ENCODE measurements at places on chromosomes 1 and 21. TPM values are rescaled to one million over a fixed set of nuclear protein-coding genes. Genes with fewer than 3 reads are reported as not detected.

- H3K27me3 ChIP-seq = no peaks in the 10 kb centered on the region
- H3K4me3 ChIP-seq = no peak overlapping the region
- H3K36me3 ChIP-seq = peaks cover 8% of the 10 kb centered on the region
- no peak overlapping the region for H3K27ac ChIP-seq
- H3K4me1 ChIP-seq = no peaks in the 10 kb centered on the region
Observed at GRCh38 chr1:55181666-55182065, 33.5 kb downstream of the USP24 start.

- H3K27ac ChIP-seq = no peak overlapping the region
- DNase-seq = no peak
- no peaks in the 10 kb centered on the region for H3K36me3 ChIP-seq
- no peak overlapping the region for H3K4me3 ChIP-seq
Observed at GRCh38 chr1:6507037-6507428, 15.6 kb upstream of the PLEKHG5 start.

- DNase-seq = no peak
- H3K4me1 ChIP-seq = peaks cover 64% of the 10 kb centered on the region
- H3K36me3 ChIP-seq = no peaks in the 10 kb centered on the region
- no peaks in the 10 kb centered on the region for H3K27me3 ChIP-seq
- no peak overlapping the region for H3K27ac ChIP-seq
Observed at GRCh38 chr1:32204943-32205361, 519 bp upstream of the IQCC start.

DNA sequence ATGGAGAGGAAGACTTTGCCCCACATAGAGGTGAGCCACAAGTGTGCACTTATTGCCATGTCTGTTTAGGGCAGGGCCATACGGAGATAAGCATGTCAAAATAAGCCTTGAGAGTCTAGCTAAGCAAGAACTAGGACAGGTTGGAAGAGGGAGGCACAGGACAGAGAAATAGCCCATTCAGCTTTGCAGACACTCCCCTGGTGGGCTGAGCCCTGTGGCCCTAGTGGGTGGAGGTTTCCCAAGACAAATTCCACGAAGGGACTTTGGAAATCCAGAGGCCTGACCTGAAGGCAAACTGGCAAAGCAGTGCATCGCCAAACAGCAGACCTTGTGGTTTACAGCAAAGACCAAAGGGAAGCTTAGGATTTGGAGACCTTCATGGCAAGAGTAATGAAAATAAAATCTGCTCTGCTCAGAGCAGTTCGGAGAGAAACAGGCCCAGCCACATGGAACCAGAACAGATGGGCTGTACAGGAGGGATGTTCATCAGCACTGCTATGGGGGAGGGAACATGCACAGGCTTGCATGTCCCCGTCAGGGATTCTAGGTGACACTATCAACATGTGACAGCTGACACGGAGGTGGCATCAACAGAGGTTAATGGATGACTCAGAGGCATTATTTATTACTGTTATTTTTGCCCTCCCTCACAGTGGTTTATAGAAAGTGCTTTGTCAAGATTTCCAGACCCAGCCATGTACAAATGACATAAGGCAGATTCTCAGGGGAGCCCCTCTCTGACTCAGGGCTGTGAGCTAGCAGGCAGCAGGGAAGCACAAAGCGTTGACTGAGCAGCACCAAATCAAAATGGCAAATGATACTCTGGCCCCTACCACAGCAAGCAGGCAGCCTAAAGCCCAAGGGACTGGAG lies 90.1 kb upstream of the IRF2BP2 start:
- no peaks in the 10 kb centered on the region for H3K4me1 ChIP-seq
- H3K27ac ChIP-seq = no peak overlapping the region
- DNase-seq = no peak
- no peak overlapping the region for H3K4me3 ChIP-seq
- no peaks in the 10 kb centered on the region for H3K36me3 ChIP-seq

GRCh38 chr21:41071258-41072171 lies 96.4 kb upstream of the BACE2 start:
- H3K4me1 ChIP-seq = no peaks in the 10 kb centered on the region
- H3K27ac ChIP-seq = no peak overlapping the region
- no peak overlapping the region for H3K4me3 ChIP-seq
- no peaks in the 10 kb centered on the region for H3K27me3 ChIP-seq

DNA sequence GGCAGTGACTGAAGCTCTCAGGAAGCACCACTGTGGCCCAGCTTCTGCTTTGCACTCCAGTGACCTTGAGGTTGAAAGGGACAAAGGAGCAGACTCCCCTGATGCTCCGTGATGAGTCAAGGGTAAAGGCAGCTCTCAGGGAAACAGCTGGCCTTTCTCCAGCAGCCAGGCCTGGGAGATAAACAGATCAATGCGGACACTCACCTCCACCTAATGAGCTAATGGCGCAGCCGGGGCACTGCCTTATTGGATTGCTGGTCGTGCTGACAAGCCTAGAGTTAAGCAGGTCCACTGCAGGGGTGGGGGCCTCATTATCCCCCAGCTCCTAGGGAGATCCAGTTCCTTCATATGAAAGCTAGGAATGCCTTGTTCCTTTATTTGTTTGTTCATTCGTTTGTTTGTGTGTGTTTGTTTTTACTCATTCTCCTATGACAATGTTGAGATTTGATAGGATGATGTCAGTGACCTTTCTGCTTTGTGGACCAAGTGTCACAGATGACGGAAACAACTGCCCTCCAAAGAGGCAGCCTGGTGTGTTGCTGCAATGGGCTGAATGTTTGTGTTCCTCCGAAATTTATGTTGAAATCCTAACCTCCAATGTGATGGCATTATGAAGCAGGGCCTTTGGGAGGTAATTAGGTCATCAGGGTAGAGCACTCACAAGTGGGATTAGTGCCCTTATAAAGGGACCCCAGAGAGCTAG lies 141.4 kb upstream of the BEND5 start:
- H3K36me3 ChIP-seq = no peaks in the 10 kb centered on the region
- no peak overlapping the region for H3K27ac ChIP-seq
- no peaks in the 10 kb centered on the region for H3K4me1 ChIP-seq
- no peaks in the 10 kb centered on the region for H3K27me3 ChIP-seq
- DNase-seq = no peak

GRCh38 chr1:23544444-23545389 lies 13.7 kb upstream of the E2F2 start:
- H3K36me3 ChIP-seq = no peaks in the 10 kb centered on the region
- no peak overlapping the region for H3K4me3 ChIP-seq
- peak; percentile 92 for DNase-seq
- H3K4me1 ChIP-seq = peaks cover 10% of the 10 kb centered on the region

DNA sequence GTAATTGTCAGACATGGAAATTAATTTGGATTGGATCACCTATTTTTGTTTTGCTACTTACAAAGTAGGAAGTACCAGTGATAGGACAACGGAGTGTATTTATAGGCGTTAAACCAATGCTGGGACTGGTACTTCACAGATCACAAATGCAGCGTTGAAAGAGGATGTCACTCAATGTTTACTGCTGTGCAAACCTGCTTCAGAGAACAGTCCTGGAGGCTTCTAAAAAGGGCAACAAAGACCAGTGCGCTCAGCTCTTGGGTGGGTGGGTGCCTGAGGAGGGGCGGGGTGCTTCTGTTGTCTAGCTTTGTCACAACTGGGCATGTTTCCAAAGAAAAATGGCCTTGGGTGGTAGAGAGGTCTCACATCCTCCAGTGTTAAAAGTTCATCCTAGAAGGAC lies 2.1 kb downstream of the C1orf21 start:
- no peaks in the 10 kb centered on the region for H3K36me3 ChIP-seq
- H3K4me1 ChIP-seq = no peaks in the 10 kb centered on the region
- no peaks in the 10 kb centered on the region for H3K27me3 ChIP-seq
- no peak overlapping the region for H3K27ac ChIP-seq

- H3K4me1 ChIP-seq = no peaks in the 10 kb centered on the region
- H3K36me3 ChIP-seq = no peaks in the 10 kb centered on the region
- H3K4me3 ChIP-seq = no peak overlapping the region
- no peaks in the 10 kb centered on the region for H3K27me3 ChIP-seq
Observed at GRCh38 chr21:38487901-38488639, 10.2 kb downstream of the ERG start.

DNA sequence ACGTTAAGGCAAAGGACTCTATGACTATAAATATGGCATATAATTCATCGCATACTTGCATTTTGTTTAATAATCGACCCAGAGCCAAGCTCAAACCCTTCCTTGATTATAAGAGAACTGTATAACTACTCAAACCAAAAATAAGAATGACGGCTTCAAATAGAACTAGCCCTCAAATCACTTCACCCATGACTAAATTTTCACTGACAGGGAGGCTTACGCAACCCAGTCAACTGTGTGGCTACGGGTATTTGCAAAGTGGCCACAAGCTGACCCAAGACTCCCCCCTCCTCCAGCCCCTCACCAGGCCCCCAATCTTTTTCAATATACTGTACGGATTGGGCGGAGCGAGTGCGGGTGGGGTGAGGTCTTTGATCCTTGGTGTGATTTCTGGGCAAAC lies 268.3 kb downstream of the ASTN1 start:
- no peaks in the 10 kb centered on the region for H3K4me1 ChIP-seq
- no peaks in the 10 kb centered on the region for H3K36me3 ChIP-seq

- H3K36me3 ChIP-seq = no peaks in the 10 kb centered on the region
- H3K4me3 ChIP-seq = no peak overlapping the region
- DNase-seq = peak; percentile 11
- no peak overlapping the region for H3K27ac ChIP-seq
- no peaks in the 10 kb centered on the region for H3K4me1 ChIP-seq
Observed at GRCh38 chr21:31886915-31887314, 14.1 kb downstream of the HUNK start.

DNA sequence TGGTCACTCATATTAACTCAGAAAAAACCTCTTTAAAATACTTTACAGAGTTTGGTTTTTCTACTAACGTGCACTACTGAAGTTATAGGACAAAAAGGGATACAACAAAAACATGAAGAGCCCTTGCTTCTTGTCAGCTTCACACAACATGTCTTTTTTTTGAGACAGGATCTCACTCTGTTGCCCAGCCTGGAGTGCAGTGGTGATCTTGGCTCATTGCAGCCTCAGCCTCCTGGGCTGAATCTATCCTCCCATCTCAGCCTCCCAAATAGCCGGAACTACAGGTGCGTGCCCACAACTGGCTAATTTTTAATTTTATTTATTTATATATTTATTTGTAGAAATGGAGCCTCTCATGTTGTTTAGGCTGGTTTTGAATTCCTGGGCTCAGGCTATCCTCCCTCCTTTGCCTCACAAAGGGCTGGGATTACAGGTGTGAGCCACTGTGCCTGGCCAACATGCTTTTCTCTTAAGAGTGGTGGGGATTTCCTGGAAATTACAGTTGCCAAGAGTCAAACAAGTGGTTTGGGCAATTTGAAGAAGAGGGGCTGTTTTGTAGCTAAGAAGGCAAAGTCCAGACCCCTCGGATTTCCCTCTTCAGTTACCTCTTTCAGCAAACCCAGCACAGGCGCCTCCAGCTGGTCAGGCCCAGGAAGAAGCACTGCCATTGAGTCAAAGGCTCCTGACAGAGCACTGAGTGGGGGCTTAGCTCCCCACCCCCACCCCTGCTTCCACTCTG lies 6.4 kb upstream of the SMPDL3B start:
- H3K4me1 ChIP-seq = peaks cover 10% of the 10 kb centered on the region
- H3K27me3 ChIP-seq = no peaks in the 10 kb centered on the region
- H3K27ac ChIP-seq = no peak overlapping the region
- no peaks in the 10 kb centered on the region for H3K36me3 ChIP-seq
- peak; percentile 60 for DNase-seq

GRCh38 chr1:39144924-39145323 lies 59.6 kb upstream of the MACF1 start:
- H3K4me1 ChIP-seq = no peaks in the 10 kb centered on the region
- no peak overlapping the region for H3K4me3 ChIP-seq
- no peak overlapping the region for H3K27ac ChIP-seq
- no peak for DNase-seq
- H3K36me3 ChIP-seq = no peaks in the 10 kb centered on the region

- DNase-seq = peak; percentile 93
- no peaks in the 10 kb centered on the region for H3K36me3 ChIP-seq
- H3K4me1 ChIP-seq = peaks cover 3% of the 10 kb centered on the region
- H3K27ac ChIP-seq = no peak overlapping the region
- H3K27me3 ChIP-seq = no peaks in the 10 kb centered on the region
- H3K4me3 ChIP-seq = no peak overlapping the region
Observed at GRCh38 chr1:26363549-26364448, 8.8 kb downstream of the ZNF683 start.

DNA sequence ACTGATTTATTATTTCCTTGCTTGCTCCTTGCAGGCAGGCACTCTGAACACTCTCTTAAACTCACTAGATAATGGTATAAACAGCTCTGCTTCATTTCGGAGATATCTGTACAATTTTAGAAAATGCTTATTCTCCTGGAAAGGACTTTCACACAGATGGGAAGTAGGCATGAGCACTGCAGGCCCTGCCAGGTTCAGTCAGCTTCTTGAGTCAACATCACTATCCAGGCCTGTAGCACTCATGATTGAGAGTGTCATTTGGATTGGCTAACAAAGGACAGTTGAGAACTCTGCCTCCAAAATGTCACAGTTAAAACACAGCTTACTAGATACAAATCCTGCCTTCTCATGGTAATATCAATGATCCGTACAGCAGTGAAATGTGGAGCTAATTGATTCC lies 181.9 kb downstream of the CYYR1 start:
- H3K36me3 ChIP-seq = no peaks in the 10 kb centered on the region
- DNase-seq = no peak
- H3K27me3 ChIP-seq = no peaks in the 10 kb centered on the region
- no peak overlapping the region for H3K27ac ChIP-seq
- no peak overlapping the region for H3K4me3 ChIP-seq
- H3K4me1 ChIP-seq = no peaks in the 10 kb centered on the region

DNA sequence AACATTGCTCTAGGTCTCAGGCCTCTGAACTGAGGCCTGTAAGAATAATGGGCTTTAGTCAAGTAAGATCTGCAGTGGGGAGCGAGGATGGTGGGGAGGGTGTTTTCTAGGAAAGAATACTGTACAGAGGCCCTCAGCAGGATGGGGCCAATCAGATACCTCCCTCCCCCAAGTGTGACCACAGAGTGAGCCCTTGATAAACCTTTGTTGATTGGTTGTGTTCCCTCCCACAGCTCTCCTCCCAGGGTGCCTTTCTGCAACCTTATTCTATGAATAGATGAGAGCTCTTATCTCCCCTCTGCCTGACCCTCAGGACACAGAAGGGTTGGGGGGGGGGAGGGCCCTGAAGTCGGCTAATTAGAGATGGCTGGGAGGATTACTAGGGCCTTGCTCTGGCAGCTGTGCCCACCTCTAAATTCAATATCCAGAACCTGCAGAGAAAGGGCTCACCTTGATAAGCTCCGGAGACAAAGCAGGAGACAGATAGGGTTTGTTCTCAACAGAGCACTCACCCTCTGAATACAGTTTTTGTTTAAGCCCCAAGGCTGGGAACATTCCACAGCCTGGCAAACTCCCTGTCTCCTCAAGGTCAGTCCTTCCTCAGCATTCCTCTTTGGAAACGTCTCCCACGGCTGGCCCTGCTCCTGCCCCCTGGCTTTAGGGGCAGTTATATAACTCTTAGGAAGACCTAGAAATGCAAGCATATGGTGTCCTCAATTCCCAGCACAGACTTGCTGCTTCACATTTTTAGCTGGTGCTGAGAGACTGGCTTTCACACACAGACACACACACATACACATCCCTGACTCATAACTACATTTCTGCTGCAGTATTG lies 42.9 kb downstream of the ATP1A1 start:
- peak overlapping the region; percentile 91 for H3K27ac ChIP-seq
- H3K4me1 ChIP-seq = peaks cover 67% of the 10 kb centered on the region
- no peaks in the 10 kb centered on the region for H3K27me3 ChIP-seq

KLF18 gene
- total RNA-seq = not detected

RAP1GAP gene
- not detected for total RNA-seq

PLCH2 gene
- 0.11 TPM for total RNA-seq

KCNQ4 gene
- 2.3 TPM for total RNA-seq

GREM2 gene
- not detected for total RNA-seq

S100A2 gene
- total RNA-seq = not detected

ERVH48-1 gene
- not detected for total RNA-seq

BLACAT1 gene
- not detected for total RNA-seq

TSPAN1 gene
- total RNA-seq = not detected
